ENCODE measurements at places on chromosomes 6 and 20.

DNA sequence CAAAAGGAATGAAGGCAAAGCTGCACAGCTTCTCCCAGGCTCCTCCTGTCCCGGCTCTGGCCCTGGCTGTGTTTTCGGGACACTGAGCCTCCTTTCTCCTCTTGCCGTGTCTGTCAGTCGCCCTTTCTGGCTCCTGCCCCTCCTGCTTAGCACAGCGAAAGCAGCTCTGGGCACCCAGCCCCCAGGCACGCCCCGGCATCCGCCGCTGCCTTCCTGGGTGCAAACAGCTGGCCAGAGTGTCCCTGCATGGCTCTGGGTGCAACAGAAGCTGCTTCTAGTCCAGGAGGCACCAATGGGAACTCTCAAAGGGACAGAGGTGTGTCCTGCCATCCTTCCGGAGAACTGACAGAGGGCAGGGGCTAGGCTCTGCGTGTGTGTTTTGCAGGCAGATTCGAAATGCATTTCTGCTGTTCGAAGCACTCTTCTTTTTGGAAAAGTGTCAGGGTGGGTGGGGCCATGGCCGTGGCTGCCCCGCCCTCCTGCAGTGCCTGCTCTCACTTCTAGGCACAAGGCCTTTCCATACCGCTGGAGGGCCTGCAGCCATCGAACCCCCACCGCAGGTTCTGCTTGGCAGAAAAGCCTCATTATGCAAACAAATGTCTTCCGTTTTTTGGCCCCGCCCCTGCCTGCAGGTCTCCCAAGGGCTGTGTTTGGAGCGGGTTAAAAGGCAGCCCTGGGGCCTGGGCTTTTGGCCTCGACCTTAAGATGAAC, 15.5 kb downstream of the COL9A3 start:
- DNase-seq = no peak

DNA sequence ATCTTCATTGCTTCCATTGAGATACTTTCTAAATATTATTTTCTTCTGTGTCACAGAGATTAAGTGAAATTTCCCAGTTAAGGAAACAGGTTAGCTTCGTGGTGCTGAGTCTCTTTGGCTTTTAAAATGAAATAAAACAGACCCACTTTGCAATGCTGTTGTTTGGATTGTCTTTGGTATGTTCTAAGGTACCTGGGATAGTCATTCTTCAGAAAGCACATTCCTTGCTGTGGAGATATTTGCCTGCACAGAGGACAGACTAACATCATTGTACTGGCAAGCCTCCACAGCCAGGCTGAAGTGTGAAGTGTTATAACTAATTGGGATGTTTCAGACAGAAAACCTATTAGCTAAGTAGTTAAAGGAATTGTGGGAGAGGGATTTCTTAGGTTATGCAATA, 148.8 kb upstream of the EPHA7 start:
- DNase-seq = no peak

- no peak for DNase-seq
These were observed 2.1 kb upstream of the ARMC2 start for GRCh38 chr6:108846101-108846500.

DNA sequence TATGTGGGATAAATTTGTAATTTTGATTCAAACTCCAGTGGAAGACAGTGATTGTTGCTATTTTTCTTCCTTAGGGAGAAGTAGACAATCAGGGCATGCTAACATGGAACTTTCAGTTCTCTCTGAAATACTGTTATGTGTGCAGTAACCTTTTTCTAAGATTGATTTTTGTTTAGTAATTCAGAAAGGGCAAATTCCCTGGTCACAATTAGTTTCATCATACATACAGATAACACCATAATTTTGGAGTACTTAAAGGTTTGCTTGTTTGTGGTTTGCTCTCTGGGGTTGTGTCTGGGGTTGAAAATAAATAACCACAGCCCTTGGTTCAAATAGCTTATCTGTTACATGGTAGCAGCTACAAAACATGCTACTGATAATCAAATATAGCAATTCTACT, 34.4 kb downstream of the ADGRG6 start:
- no peak for DNase-seq

- no peak for DNase-seq
These were observed 2.1 kb downstream of the EZR start for GRCh38 chr6:158816803-158817727.

GRCh38 chr6:9332241-9332780, 897.0 kb upstream of the SLC35B3 start:
- no peak for DNase-seq

Measured in activated gamma-delta T cell (primary cell).